ENCODE measurements at places on chromosomes 4 and X.

DNA sequence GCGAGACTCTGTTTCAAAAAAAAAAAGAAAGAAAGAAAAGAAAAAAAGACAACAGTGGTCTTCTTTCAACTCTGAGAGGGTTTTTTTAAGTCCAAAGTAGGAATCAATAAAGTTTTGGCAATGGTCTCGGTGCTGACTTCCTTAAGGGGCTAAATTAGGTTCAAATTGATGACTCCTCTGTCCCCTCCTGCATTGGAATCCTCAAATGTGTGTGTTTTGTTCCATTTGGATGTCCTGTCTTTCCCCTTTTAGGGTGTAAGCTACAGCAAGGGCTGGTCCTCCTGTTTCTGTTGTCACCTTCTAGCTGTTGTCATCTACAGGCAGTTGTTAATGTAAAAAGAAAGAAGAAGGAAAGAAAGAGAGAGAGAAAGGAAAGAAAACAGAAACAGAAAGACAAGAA lies 84.3 kb upstream of the PLAC1 start:
- no peak for DNase-seq

- DNase-seq = peak; percentile 10
Observed at GRCh38 chr4:23888421-23889319, 1.2 kb downstream of the PPARGC1A start.

- peak; percentile 88 for DNase-seq
Observed at GRCh38 chr4:113064244-113064643, 14.8 kb downstream of the ANK2 start.

DNA sequence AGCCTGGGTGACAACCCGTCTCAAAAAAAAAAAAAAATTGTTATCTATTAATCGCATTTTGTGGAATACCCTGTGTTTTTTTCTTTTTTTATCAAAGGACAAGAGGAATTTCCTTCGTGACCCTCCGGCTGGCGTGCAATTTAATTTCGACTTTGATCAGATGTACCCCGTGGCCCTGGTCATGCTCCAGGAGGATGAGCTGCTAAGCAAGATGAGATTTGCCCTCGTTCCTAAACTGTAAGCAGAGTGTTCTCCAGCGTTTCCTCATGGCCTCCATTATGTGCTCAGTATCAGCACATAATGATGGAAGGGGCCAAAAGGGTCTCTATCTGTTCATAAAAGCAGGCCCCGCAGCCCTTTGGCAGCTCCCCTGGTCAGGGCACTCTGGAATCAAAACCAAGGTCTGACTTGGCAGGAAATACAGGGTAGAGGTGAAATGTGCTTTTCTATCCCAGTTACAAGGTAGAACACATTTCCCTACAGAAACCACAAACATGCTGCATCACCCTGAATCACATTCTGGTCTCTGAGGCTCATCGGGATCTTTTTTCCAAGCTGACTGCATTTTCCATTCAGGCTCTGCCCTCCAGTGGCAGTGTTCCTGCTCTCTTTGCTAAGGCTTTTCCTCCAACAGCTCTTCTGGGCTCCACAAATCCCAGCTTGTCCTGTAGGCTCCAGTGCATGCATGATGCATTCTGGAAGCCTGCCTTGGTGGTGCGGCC lies 24.4 kb downstream of the SYAP1 start:
- no peak for DNase-seq

DNA sequence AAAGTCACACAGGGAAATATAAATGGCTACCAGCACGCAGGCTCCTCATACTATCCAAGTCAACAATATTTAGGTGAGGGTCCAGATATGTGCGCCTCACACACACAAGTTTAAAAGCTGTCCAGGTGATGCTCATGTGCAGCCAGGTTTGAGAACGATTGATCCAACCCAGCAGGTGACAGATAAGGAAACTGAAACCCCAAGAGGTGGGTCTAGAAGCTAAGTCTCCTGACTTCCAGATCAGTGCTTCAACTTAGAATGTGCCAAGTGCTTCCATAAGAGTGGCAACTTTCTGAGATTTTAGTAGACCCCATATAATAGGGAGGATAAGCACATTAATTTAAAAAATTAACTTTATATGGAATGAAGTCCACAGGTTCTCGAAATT lies 54.4 kb upstream of the NAP1L5 start:
- DNase-seq = no peak

DNA sequence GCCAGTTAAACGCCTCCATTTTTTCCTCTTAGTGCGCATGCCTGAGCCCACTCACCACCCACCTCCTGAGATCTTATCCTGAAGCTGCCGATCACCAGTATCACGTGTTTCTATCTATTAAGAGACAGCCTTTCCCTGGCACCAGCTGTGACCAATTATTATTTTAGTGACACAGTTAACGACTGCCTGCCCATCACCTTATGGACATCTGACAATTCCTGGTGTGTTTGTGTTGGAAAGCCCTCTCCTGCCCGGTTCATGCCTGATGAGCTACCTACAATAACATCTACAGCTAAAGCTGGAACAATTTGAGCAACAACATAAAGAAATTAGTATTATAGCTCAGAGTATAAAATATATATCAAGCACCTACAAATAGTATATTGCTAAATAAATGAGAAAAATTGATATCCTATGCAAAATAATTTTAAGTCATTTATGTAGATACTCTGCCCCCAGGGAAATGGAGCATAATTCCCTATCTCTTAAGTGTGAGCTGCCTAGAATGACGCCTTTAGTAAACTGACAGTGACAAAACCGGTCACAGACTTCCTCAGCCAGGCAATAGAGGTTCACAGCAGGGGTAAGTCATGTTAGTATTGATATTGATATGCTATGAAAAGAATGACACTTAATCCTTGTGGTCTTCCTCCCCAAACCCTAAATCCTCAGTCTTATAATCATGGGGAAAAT lies 862.2 kb downstream of the TRAM1L1 start:
- no peak for DNase-seq

DNA sequence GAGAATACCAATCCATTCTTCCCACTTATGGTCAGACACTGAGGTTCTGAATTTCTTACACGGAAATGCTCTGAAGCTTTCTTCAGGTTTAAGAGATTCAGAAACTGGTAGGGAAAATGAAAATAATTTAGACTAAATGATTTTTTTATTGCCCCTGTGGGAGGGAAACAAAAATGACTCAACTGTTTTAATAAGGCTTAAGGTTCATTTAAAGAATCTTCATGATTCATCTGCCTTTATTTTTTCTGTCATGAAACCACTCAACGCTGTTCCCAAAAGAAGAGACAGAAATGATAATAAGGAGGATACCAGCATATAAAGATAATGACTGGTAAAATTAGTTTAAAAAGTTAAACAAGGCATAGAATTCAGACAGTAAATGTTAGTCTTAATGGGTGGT lies 39.3 kb upstream of the FAM47B start:
- no peak for DNase-seq

- no peak for DNase-seq
Observed at GRCh38 chr4:176800891-176801534, 8.3 kb upstream of the VEGFC start.

DNA sequence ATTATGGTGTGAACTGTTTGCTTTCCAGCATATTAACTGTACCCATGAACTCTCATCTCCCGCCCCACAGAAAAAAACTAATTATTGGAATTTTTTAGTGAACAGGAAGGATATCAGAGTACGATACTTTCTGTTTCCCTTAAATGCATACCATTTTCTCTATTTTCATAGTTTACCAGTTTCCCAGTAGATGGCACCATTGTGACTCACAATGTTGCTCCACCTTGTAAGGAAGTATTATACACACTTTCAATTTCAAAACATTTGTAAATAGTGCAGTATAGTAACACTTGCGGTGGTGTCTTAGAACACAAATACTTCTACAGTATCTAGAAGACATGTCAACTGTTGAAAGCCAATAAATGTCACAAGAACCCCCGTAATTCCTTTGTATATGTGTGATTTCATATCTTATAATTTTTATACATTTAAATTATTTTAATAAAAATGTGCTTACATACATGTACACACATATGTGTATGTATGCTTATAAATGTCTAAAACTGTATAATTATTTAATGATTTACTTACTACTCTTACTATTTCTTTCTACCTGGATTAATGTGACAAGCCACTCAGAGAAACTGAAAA lies 167.3 kb downstream of the SLIT2 start:
- DNase-seq = peak; percentile 32

DNA sequence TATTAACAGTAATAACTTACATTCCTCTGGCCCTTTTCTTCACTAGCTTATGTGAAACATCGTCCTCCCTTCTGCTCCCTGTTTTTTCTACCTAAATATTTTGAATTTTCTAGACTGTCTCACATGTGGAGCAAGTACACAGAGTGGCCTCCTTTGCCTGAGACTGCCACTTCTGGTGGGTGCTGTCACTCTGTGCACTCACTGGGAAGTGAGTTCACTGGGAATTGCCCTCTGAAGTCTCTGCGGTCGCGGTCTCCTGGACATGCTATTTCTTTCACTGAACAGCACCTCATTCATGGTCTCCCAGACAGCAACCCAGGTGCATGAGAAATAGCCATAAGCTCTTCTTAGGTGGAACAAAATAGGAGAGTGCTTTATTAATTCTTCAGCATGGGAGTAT lies 1179.7 kb upstream of the ADGRL3 start:
- no peak for DNase-seq

DNA sequence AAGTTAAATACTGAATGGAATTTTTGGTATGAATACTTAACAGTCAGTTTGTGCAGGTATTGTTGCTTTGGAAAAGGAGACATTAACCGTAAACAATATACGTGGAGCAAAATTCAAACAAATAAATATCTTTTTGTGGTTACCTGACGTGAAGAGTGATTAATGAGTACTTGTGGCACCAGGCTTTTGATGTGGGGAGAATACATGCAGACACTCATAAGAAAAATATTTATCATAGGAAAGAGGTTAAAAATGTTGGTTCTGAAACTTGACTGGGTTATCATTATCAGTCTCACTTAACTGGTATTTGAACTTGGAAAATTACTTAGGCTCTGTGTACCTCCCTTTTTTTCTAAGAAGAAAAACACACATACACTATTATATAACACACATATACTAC lies 136.4 kb upstream of the NDST4 start:
- DNase-seq = no peak

DNA sequence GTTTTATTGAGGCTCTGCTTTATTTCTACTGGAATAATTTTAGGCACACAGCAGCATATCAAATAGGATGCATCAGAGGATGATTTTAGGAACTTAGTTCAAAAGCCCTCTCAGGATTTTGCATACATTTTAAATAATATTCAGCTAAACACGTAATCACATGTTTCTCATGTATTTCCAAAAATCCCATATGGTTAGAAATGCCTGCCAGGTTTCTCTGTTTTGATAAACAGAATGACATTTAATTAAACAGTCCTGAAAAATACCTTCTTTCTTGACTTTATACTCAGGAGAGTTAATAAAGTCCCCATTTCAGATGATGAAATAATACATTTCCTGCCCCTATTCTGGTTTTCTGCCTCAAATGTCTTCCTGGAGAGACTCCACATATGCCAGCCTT lies 86.5 kb upstream of the AMELX start:
- DNase-seq = no peak

DNA sequence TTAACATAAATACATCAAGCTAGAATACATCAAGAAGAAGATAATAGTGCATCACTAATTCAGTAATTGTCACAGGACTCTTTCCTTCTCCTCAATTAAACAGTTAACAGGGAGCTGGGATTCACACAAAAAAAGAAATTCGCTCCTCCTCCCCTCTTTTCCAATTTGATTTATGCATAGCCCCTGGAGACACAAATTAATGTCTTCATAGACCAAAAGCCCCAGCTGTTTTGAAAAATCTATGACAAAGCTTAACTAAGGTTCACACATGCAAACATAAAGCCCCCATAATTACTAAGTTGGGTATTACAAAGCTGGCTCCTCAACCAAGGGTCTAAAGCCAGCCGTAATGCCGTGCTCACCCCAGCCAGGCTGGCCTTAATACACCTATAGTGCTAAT lies 61.2 kb downstream of the ENOX2 start:
- no peak for DNase-seq

- no peak for DNase-seq
Observed at GRCh38 chrX:95058815-95059214, 1384.8 kb downstream of the FAM133A start.

DNA sequence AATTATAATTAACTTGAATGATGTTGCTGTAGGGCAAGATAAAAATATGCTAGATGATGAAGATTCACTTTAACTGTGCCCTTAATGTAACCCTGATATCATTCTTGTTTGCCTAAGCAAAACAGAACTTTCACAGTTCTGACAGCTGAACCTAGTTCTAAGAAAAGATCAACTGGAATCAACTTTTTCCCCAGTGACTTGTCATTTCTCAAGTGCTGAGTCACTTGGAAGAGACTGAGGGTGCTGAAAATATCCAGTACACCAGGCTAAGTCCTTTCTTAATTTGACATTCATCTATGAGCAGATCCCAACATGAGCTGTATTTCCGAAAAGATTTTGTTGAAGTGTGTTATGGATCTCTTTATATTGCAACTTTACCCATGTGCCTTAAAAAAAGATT lies 140.4 kb downstream of the MID1IP1 start:
- no peak for DNase-seq

DNA sequence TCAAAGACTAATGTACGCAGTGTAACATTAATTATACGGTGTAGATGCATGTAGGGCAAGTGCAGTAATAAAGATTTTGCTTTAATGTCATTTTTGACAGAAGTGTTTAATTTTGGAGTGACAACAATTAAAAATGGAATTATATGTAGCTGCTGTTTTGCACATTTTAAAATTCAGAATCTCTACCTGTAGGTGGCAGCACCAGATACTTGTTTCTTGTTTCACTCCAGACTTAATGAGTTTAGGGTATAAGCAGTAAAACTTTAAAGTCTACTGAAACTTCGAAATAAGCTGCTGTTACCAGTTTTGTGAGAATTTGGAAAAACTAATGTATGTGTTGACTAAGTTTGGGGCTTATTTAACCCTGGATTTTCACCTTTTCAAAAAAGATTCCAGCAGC lies 144.9 kb downstream of the POLA1 start:
- peak; percentile 1 for DNase-seq

DNA sequence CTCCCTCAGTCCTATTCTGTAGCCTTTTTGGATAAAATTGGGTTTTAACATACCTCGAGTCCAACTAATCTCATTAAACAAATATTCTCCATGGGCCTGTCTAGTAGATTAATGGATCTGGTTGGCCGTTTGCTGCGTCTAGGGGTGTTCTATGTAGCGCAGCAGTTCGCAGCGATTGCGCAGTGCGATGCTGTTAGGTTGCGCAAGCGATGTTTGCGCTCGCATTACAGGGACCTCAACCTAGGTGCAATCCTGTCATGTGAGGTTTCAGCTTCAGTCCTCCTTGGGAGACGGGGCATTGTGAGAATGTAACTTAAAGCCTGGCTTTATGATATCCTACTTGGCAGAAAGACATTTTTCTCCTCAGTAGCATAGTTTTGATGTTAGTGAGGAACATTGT lies 14.0 kb downstream of the OGT start:
- no peak for DNase-seq

Measured in NCI-H1092 treated with DMSO at 0.1 percent for 48 hours (cell line).